Activated T-cell treated with anti-CD3 and anti-CD28 coated beads, Interleukin-2, amount 50 U/mL, for 72 hours (primary cell): ENCODE measurements at places on chromosomes 3 and 15. TPM values are rescaled to one million over a fixed set of nuclear protein-coding genes. Genes with fewer than 3 reads are reported as not detected.

Gene IMPG2
- total RNA-seq = 0.82 TPM

Gene CIDEC
- not detected for total RNA-seq

Gene NANOGP8
- total RNA-seq = not detected

- DNase-seq = peak; percentile 73
Observed at GRCh38 chr15:43903864-43904290, 77.1 kb downstream of the WDR76 start.

- DNase-seq = no peak
Observed at GRCh38 chr15:81216422-81216821, 19.7 kb downstream of the IL16 start.

DNA sequence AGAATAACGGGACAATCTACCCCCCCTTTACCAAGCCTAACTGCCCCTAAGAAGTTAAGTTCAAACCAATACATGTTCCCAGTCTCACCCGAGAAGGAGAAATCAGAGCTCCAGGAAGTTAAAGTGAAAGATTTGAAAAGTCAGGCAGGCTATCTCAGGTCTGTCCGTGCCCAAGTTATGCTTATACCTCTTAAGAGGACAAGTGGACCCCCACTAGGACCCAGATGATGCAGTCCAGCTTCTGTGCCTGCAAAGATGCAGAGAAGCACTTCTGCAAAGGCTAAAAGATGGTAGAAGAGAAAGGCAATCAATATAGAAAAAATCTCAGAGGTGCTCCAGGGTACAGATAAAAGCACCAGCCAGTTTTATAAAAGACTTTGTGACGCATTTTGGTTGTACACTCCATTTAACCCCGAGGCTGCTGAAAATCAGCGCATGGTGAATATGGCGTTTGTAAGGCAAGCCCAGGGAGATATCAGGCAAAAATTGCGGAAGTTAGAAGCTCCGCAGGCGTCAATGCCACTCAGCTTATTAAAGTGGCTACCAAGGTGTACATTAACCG, 9.8 kb upstream of the SLC9C1 start:
- no peak for DNase-seq

- DNase-seq = no peak
Observed at GRCh38 chr15:79816571-79816970, 80.2 kb downstream of the MTHFS start.

- no peak for DNase-seq
Observed at GRCh38 chr3:76352511-76353284, 567.3 kb upstream of the ZNF717 start.
